ENCODE measurements at places on chromosomes 5 and 9.

DNA sequence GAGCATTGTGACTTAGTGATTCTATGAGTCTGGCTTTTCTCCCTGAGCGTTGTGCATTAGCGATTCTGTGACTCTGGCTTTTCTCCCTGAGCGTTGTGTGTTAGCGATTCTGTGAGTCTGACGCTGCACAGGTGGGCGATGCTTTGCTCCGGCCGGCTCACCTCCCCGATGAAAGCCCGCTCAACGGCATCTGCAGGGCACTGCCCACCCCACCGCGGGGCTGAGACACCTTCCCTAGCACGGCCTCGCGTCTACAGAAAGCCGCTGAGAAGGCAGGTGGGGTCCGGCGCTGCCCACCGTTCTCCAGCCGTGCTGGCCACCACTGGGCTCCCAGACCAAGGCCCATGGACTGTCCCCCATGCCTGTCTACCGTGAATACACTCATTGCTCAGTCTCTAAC lies 12.8 kb upstream of the SLC9A3 start:
- DNase-seq = no peak

- DNase-seq = no peak
Measured at GRCh38 chr5:531101-531748, 7.0 kb upstream of the SLC9A3 start.

GRCh38 chr5:10315201-10315600 lies 7.5 kb upstream of the CMBL start:
- DNase-seq = no peak

DNA sequence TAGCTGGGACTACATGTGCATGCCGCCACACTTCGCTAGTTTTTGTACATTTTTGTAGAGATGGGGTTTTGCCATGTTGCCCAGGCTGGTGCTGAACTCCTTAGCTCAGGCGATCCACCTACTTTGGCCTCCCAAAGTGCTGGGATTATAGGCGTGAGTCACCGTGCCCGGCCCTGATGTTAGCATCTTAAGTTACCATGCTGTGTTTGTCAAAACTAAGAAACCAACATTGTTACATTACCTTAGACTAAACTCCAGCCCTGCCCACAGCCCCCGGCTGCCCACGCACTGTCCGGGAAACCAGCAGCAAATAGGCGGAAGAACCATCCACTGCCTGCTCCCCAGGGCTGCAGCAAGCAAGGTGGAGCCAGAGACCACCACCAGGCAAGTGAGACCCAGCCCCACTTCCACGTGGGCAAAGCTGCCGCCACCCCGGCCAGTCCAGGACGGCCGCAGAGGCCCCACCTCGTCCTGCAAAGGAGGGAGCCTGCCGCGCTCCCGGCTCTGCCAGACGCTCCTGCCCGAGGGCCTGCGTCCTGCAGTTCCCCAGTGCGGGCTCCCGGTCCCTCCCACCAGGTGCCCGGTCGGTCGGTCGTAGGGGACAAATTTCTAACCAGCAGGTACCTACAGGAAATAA lies 35.7 kb upstream of the TXN start:
- no peak for DNase-seq

- DNase-seq = peak; percentile 79
Measured at GRCh38 chr9:121735793-121736770, 84.6 kb downstream of the DAB2IP start.

GRCh38 chr5:143396353-143396940 lies 7.0 kb downstream of the NR3C1 start:
- DNase-seq = no peak

- no peak for DNase-seq
Measured at GRCh38 chr5:151432210-151432609, 15.2 kb upstream of the SLC36A1 start.
